ENCODE measurements at places on chromosomes 7 and 10.

GRCh38 chr7:124672011-124672410 is 93.6 kb downstream of the GPR37 start:
- H3K27ac ChIP-seq: no peak overlapping the region
- no peak for DNase-seq
- no peaks in the 10 kb centered on the region for H3K4me1 ChIP-seq

DNA sequence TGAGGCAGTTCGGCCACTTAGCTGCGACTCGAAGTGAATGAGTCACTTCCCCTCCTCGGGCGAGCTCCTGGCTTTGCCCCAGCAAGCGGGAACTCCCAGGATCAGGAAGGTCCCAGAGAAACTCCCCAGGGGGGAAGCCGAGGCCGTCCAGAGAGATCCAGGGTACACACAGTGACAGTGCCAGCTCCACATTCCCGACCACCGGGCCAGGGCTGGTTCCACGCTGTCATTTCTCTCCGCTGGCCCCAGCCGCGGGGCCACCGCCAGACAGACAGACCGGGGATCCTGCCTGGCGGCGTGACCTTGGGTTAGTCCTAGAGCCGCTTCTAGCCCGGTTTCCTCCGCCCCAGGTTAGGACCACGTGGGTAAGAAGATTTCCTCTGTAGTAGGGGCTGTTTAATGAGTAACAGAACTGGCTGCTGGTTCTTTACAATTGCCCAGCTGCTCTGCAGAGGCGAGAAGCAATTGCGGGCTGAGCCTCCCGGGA is 463 bp upstream of the UPP1 start:
- H3K36me3 ChIP-seq: no peaks in the 10 kb centered on the region
- H3K27ac ChIP-seq: peak overlapping the region; percentile 94
- H3K4me3 ChIP-seq: peak overlapping the region; percentile 69
- H3K27me3 ChIP-seq: no peaks in the 10 kb centered on the region
- DNase-seq: peak; percentile 72
- peaks cover 87% of the 10 kb centered on the region for H3K4me1 ChIP-seq

DNA sequence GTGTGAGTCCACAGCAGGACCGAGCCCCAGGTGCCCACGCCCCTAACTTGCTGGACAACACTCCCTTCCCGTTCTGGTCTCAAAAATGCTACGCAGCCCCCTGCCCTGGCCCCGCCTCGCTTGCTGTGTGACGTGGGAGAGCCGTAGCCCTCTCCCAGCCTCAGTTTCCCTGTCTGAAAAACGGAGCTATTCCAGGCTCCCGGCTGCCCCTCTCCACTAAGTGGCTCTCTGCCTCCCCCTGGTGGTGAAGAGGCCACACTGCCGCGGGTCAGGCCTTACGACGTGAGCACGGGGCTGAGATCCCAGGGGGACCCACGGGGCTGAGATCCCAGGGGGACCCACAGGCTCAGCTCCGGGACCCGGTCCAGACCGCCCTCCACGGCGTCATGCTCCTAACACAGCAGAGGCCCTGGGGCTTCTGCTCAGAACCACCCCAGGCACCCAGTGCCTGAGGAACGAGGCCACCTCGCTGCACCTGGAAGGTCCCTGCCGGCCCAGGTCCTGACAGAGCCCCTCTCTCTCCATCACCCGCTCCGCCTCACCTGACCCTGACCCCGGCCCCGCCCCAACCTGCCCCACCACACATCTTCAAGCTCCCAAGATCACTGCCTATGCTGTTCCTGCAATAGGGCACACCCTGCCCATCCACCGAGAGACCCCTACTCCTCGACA is 26.7 kb downstream of the MICALL2 start:
- peak; percentile 21 for DNase-seq
- H3K27ac ChIP-seq: no peak overlapping the region
- H3K4me1 ChIP-seq: peaks cover 9% of the 10 kb centered on the region
- no peaks in the 10 kb centered on the region for H3K36me3 ChIP-seq
- no peak overlapping the region for H3K4me3 ChIP-seq

DNA sequence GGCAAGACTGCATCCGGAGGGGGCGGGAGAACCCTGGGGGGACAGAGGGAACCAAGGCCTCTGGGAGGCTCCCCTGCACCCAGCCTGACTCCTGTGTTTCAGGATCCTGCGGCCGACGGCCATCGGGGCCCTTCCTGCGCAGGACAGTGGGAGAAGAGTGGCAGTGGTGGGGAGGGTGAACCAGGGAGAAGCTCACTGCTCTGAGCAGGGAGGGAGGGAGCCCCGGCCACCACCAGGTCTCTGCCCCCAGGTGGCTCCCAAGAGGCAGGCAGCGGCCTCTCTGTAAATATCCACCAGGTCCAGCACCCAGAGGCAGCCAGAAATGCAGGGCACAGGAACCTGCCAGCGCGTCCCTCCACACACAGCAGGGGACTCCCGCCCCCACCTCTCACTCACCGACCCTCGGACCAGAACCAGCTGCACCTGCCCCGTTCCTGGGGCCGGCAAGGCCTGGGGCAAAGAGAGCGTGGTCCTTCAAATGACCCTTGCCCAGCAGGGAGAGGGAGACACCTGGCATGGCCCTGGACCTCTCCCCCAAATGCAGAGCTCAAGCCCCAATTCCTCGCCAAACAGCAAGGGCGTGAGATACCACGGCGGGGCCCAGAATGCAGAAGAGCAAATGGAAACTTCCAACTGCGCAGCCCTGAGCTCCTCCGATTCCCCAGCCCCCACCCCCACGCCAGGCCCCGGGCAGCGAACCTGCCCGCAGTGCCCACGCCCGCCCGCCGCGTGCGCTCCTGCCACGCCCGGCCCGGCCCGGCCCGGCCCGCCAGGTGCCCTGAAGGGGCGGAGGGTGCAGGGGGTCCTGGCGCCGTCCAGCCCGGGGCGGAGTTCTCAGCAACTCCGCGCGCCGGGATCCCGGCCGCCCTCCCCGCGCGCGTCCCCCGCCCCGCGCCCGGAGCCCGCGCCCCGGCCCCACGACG is 805 bp downstream of the RASGEF1A start:
- no peak overlapping the region for H3K4me3 ChIP-seq
- no peaks in the 10 kb centered on the region for H3K4me1 ChIP-seq
- H3K27me3 ChIP-seq: peaks cover 13% of the 10 kb centered on the region
- H3K36me3 ChIP-seq: no peaks in the 10 kb centered on the region
- no peak overlapping the region for H3K27ac ChIP-seq
- DNase-seq: no peak

Measured in HCT116 (cell line).